ENCODE measurements at places on chromosomes 3 and 15.

- no peak for DNase-seq
Measured at GRCh38 chr3:37859908-37860199, 1.8 kb upstream of the CTDSPL start.

GRCh38 chr3:113223475-113224281 is 12.3 kb downstream of the BOC start:
- DNase-seq, result no peak

DNA sequence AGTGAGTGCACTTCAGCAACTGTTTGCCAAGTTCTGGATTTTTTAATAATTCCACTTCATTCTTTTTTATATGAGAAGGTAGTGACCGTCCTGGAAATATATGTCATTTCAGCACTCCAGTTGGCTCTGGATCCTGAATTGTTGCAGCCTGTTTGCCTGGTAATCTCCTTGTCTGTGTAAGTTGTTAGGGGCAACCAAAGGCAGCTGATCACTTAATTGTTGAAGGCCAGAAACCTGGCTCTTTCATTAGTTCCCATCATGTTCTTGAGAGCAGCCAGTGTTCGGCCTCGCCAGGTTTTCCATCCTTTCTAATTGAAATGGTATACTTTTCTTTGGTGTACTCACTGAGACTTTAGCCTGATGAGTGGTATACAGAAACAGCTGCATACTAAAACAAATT is 168.6 kb downstream of the SOX2 start:
- DNase-seq, result no peak

GRCh38 chr15:95995375-95996168 is 334.9 kb upstream of the NR2F2 start:
- no peak for DNase-seq

- no peak for DNase-seq
Measured at GRCh38 chr15:101151288-101151687, 100.6 kb downstream of the CHSY1 start.

GRCh38 chr3:86993704-86994103 is 2.8 kb upstream of the VGLL3 start:
- DNase-seq, result no peak

GRCh38 chr3:167773584-167773983 is 38.1 kb downstream of the SERPINI1 start:
- no peak for DNase-seq

GRCh38 chr15:77846360-77846759 is 213.6 kb upstream of the LINGO1 start:
- DNase-seq, result no peak

DNA sequence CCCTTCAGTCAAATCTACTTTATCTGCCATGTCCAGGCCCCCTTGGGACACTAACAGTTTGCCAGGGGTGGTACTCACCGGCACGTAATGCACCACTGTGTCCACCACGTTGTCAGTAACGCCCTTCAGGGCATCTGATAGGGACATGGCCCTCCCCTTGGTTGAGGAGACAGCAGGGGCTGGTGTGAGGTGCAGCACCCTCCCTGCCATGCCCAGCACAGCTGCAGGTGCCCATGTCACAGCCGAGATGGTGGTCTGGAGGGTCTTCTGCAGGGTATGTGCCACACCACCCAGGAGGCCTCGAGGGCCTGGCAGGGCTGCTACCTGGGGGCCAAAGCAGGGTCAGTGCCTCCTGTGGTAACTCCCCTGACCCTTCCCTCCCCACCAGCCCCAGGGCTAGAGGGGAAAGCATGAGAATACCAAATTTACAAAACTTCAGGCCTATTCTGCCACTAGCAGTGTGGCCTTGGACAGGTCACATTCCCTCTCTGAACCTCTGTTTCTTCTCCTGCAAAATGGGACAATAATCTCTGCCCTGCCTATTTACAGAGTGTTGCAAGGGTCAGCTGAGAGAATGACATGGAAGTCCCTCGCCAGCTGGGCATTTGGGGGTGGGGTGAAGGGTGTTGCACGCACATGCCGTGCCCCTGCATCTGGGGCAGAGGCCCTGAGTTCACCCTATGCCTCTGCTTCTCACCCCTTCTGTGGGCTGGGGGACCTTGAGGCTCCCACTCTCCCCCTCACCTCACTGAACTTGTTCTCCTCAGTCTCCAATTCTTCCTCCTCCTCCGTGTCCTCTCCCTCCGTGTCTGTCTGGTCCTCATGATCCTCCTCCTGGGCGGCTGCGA is 11.8 kb upstream of the KIF7 start:
- DNase-seq, result no peak
